ENCODE measurements at places on chromosomes 7 and 10.

- no peak for DNase-seq
Measured at GRCh38 chr10:127874671-127875448, 17.9 kb downstream of the CLRN3 start.

DNA sequence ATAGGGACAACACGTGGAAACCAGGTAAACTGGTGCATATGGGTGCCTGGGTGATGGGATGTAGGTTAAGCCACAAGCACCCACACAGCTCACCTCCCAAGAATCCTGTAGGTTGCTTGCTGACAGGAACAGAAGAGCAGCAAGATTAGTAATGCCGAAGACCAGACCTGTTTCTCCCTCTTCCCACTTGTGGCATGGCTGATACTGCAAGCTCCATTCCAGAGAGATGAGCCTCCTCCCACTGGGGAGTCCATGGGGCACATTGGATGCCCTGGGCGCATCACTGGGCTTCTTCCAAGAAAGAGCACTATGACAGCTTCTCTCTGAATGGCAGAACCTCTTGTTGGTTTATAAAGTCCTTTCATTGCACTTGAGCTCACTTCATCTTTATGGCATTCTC, 44.4 kb upstream of the LOXL4 start:
- no peak for DNase-seq

GRCh38 chr7:66609176-66609575, 19.5 kb upstream of the KCTD7 start:
- no peak for DNase-seq

GRCh38 chr7:32501522-32501921, 6.2 kb downstream of the AVL9 start:
- no peak for DNase-seq
